ENCODE measurements at places on chromosomes 3 and 15. TPM values are rescaled to one million over a fixed set of nuclear protein-coding genes. Genes with fewer than 3 reads are reported as not detected.
A peak's percentile ranks its signal among the peaks of the same experiment; 100 is the strongest.

- ATAC-seq = no peak
These were observed 9.7 kb downstream of the SCAMP2 start for GRCh38 chr15:74863239-74864056.

The ATP10A gene
- total RNA-seq = 3.0 TPM

DNA sequence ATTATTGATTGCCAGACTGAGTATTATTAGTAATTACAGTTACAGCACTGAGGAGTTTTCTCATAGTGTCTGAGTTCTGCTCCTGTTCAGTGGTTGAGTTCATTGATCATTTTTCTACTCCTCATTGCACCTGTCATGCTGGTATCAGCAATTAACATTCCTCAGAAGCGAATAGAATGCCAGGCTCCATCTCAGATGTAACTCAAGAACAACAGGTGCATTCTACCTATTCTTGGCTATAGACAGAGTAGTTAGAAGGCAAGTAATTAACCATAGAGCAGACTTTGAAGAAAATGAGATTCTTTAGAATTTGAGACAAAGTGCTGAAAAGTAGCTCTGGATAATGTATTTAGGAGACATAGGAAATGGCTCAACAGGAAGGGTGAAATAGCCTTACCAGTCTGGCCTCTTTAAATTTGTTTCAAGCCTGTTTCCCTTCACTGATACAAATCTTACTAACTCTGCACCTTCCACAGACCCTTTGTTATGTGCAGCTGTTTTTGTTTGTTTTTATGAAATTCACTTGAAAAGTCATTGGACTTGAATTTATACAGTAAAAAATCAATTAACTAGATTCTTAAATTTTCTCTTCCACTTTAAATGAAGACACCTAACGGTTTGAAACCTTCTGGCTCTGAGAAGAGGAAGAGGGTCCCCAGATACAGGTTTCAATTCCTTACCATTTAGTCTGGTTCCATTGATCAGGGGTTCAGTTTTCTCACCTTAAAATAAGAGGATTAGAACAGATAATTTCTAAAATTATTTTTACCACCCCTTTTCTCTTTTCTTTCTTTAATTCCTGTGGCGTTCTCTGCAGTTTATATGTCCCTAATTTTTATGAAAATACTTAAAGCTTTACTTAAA lies 109.6 kb downstream of the FNDC3B start:
- ATAC-seq = no peak

GRCh38 chr3:54251705-54252104 lies 129.4 kb downstream of the CACNA2D3 start:
- ATAC-seq = no peak

GRCh38 chr3:179970746-179971145 lies 66.0 kb downstream of the PEX5L start:
- ATAC-seq = no peak

DNA sequence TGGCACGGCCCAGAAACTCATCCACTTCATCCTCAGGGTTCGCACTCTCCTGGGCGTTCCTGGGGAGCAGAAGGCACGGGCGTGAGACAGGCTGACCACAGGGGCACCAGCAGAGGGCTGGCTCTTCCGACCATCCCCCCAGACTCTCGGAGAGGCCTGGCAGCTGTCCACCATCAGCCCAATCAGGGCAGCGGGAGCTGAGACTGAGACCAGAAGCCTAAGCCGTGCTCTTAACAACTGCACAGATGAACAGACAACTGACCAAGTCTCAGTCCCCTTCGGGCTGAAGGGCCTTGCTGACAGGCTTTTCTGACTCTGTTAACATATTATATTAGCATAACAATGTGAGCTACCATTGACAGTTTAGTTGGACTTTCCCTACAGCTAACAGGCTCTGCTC lies 118.0 kb downstream of the SEC22A start:
- ATAC-seq = peak; percentile 94
